ENCODE measurements at places on chromosomes 7 and 10. TPM values are rescaled to one million over a fixed set of nuclear protein-coding genes. Genes with fewer than 3 reads are reported as not detected.

ZNF248 gene
- 9.1 TPM for total RNA-seq

ST8SIA6 gene
- total RNA-seq, result 6.9 TPM

SRRM3 gene
- total RNA-seq, result 9.1 TPM

FZD8 gene
- total RNA-seq, result 17.1 TPM

ERVW-1 gene
- not detected for total RNA-seq

SCIN gene
- total RNA-seq, result 0.90 TPM

RASA4B gene
- total RNA-seq, result 3.3 TPM

CPN1 gene
- not detected for total RNA-seq

TSPAN33 gene
- total RNA-seq, result 11.5 TPM

All from heart left ventricle (tissue), 16 donors.